ENCODE measurements at places on chromosomes 5 and 9.
A peak's percentile ranks its signal among the peaks of the same experiment; 100 is the strongest.

- DNase-seq, result no peak
These were observed 3.1 kb upstream of the GLIS3 start for GRCh38 chr9:4303006-4303405.

- DNase-seq, result peak; percentile 45
These were observed 53.9 kb downstream of the ZNF474 start for GRCh38 chr5:122183098-122183787.

- DNase-seq, result no peak
These were observed 55.3 kb downstream of the BARX1 start for GRCh38 chr9:93899609-93900435.

DNA sequence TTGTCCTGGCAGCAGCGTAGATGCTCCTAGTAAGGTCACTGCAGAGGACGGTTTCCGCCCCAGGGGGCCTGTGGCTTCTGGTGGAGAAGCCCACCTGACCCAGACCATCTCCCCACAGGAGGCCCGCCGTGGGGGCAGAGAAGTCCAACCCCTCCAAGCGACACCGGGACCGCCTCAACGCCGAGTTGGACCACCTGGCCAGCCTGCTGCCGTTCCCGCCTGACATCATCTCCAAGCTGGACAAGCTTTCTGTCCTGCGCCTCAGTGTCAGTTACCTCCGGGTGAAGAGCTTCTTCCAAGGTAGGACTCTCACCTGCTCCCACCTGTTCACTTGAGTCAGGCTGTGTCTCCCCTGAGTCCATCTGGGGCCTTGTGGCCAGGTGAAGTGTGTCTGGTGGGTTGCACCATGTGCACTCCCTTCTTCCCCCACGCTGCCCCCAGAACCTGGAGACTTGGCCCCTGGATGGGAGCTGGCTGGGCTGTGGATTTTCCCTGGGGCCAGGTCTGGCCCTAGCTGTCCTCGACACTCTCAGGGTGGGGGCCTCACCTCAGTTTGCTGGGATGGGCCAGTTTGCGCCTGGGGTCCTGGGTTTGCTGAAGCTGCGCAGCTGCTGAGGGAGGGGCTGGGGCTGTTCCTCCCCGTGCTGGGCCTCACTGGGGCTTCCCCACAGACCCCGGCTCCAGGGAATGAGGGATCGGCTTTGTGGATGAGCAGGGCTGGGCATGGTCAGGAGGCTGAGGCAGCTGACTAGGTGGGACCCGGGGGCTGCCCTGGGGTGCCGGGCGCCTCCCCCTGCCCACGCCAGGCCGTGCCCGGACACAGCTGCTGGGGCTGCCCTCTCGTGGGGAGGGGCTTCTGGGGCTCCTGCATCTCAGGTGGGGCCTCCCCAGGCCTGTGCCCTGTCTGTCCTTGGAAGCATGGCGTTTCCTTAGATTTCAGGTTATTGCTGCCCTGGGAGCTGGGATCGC is 32.4 kb downstream of the AHRR start:
- no peak for DNase-seq

GRCh38 chr5:169584998-169585451 is 1.5 kb downstream of the SPDL1 start:
- no peak for DNase-seq

DNA sequence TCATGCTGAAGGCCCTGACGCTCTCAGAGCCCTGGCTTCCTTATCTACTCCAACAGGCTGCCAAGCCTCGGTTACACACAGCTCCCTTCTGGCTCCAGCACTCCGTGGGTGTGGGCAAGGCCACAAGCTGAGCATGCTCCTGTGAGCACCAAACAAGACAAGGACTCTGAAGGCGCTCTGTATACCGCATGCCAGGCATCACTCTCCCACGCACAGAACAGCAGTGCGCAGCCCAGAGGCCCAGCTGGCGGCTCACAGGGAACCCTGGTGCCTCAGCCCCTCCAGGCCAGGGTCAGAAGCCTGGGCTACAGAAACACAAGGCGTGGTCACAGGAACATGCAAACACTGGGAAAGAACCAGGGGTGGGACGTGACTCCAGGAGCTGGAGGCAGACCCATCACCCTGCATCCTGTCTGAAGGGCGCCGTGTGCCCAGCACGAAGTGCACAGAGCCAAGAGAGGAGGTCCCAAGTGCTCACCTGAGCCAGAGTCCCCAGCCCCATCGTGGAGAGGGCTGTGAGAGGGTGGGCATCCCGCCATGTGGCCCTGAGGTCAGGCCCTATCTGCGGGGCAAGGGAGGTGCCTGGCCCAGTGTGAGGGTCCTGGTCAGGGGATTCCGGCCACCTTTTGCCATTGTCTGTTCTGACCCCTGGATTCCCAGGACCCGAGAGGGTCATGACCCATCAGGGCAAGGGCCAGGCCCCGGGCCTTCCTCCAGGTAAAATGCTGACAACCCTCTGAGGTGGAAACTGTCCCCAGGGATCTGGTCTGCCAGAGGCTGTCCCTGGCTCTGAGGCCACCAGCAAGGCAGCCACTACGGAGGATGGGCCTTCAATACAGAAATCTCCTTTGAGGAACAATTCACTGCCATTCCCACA is 54.7 kb downstream of the COL23A1 start:
- DNase-seq, result no peak

GRCh38 chr9:37468620-37469019 is 3.4 kb upstream of the ZBTB5 start:
- DNase-seq, result no peak

GRCh38 chr9:131394464-131395156 is 724 bp downstream of the PRRC2B start:
- no peak for DNase-seq

DNA sequence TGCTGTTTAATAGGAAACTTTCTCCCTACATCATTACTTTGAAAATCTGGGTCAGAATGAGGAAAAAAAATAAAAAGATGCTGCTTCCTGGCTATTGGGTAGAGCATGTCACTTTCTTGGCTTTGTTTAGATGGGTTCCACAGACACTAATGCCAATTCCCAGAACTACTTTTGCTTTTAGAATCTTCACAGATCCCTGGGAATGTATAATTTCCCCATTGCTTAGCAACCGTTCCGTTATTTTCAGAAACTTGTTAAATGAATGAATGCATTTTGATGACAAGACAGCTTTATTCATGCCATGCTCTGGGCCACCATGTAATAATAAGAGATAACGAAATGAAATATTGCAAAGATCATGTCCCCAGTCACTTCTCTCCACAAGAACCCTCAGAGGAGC is 126.5 kb upstream of the TRPC7 start:
- no peak for DNase-seq

GRCh38 chr5:76271836-76272235 is 131.2 kb upstream of the IQGAP2 start:
- no peak for DNase-seq

- DNase-seq, result no peak
These were observed 66.8 kb downstream of the FCHO2 start for GRCh38 chr5:73022471-73023169.

DNA sequence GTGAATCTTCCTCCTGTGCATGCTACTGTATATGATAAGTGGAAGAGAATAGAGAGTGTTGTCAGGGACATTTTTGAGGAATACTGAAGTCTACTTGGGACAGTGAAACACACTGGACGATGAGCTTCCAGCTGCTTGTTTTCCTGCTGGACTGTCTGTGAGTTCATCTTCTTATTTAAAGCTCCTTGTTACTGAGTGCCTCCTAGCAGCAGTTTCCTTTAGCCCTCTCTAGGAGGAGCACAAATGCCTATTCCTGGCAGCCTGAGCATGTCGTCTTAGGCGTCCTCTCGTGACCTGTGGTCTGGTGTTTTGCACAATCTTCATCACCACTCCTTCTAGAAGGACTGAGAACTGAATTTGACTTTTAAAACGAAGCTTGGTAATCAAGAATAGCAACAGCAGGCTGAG is 43.8 kb downstream of the ANKRD33B start:
- DNase-seq, result no peak

DNA sequence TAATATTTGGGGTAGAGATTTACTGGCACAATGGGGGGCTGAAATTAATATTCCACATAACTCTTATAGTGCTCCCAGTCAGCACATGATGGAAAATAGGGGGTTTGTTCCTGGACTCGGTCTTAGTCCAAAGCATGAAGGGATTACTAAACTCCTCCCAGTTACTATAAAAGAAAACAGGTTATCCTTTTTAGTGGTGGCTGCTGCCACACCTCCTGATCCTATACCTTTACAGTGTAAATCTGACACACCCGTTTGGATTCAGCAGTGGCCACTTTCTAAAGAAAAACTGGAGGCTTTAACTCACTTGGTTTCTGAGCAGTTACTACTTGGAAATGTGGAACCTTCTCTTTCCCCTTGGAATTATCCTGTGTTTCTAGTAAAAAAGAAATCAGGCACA is 572.9 kb upstream of the PTGER4 start:
- DNase-seq, result no peak

GRCh38 chr5:155624597-155625241 is 611.2 kb downstream of the KIF4B start:
- no peak for DNase-seq

GRCh38 chr5:95390812-95391492 is at the start of gene FAM81B:
Gene FAM81B, plus strand, starts transcription at chr5:95391366. Its CDS starts 24 bp downstream, at chr5:95391390.
- no peak for DNase-seq

DNA sequence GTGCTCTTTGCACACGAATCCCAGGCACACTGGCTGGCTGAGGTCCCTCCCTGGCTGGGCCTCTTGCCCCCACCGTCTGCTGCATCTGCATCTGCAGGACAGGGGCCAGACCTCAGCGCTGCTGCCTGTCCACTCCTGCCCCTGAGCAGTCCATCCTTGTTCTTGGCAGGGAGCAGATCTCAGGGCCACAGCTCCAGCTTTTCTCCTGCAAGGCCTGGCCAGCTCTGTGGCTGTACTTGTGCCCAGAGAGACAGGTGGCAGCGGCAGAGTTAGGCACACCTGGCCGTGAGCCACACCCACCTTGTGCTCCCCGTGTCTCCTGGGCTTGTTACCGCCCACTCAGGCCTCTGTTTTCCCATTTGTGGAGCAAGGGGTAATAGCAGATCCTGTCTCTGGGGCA is 13.9 kb downstream of the NEK6 start:
- no peak for DNase-seq

- DNase-seq, result no peak
These were observed 619.1 kb upstream of the COX7C start for GRCh38 chr5:85998656-85999055.

DNA sequence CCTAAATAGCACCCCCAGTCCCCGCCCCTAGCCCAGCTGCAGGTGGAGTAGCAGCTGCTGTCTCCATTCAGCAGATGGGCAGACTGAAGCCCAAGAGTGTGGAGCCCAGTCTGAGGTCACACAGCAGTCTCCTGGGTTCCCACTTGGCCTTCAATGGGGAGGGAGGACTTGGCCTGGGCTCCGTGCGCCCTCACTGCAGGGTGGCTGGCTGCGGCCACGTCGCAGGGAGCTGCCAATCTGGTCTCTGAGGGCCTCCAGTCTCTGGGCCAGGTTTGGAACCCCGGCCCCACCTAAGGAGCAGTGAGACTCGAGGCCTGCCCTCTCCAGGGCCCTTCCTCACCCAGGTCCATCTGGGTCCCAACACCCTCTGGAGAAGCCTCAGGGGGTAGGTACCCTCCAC is 7.4 kb downstream of the KIF12 start:
- DNase-seq, result no peak

DNA sequence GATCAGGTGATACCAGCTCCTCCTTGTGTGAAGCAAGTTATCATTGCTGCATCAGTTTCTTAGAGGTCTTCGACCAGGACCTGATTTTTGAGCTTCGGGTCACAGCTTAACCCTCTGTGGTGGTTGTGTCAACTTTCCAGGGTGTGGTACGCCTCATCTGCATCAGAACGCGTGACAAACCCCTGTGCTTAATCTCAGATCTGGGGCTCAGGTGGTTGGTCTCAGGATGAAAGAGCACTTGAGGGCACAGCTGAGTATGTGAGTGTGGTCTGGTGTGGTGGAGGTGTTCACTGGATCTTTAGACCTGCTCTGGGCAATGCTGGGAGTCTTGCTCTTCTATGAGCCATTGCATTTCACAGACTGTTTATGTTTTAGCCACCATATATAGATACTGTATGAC is 64.1 kb downstream of the OSTF1 start:
- DNase-seq, result no peak

- no peak for DNase-seq
These were observed 139.1 kb downstream of the BASP1 start for GRCh38 chr5:17356551-17356950.

GRCh38 chr5:38585816-38586215 is 29.4 kb upstream of the LIFR start:
- no peak for DNase-seq

- DNase-seq, result peak; percentile 25
These were observed 19.5 kb downstream of the NCS1 start for GRCh38 chr9:130191749-130192120.

DNA sequence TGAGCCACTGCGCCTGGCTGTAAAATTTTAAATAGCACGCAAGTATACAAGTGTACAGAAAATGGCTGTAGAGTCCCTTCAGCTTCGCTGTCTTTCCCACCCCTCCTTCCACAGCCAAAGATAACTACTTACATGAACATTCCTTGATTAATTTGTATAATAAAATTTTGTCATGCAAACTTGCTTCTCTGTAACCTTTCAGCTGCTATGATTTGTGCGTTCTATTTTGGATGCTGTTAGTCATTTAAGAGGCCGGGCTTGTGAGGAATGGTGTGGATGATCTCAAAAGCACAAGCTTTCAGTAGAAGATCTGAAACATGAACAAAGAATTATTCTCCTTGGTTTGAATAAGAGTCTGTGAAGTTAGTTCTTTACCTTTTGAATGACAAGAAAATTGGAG is 115.0 kb upstream of the TLE1 start:
- peak; percentile 23 for DNase-seq

DNA sequence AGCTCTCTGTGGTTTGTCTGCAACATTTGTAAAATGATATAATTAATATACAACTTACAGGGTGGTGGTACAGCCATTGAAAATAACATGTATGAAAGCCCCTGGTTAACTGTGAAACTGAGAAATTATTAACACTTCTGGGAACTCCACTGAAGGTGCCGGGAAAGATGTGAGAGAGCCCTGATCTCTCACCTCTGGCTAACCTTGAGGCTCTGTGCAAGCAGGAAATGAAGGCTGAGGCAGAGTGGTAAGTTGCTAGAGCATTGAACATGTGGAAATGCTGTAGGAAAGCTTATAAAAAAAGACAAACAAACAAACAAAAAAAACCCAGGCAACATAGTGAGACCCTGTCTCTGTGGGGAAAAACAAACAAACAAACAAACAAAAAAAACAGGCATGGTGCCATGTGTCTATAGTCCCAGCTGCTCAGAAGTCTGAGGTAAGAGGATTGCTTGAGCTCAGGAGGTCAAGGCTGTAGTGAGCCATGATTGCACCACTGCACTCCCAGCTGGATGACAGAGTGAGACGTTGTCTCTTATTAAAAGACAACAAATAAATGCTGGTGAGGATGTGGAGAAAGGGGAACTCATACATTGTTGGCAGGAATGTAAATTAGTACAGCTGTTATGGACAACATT is 7.5 kb downstream of the CATSPER3 start:
- DNase-seq, result no peak
